Posterior cingulate gyrus (tissue), 11 donors: ENCODE measurements at places on chromosomes 7 and 10.

- no peak for DNase-seq
Observed at GRCh38 chr10:119680650-119681081, 29.5 kb downstream of the BAG3 start.

- DNase-seq = no peak
Observed at GRCh38 chr7:66306243-66306642, 101.1 kb downstream of the TPST1 start.

DNA sequence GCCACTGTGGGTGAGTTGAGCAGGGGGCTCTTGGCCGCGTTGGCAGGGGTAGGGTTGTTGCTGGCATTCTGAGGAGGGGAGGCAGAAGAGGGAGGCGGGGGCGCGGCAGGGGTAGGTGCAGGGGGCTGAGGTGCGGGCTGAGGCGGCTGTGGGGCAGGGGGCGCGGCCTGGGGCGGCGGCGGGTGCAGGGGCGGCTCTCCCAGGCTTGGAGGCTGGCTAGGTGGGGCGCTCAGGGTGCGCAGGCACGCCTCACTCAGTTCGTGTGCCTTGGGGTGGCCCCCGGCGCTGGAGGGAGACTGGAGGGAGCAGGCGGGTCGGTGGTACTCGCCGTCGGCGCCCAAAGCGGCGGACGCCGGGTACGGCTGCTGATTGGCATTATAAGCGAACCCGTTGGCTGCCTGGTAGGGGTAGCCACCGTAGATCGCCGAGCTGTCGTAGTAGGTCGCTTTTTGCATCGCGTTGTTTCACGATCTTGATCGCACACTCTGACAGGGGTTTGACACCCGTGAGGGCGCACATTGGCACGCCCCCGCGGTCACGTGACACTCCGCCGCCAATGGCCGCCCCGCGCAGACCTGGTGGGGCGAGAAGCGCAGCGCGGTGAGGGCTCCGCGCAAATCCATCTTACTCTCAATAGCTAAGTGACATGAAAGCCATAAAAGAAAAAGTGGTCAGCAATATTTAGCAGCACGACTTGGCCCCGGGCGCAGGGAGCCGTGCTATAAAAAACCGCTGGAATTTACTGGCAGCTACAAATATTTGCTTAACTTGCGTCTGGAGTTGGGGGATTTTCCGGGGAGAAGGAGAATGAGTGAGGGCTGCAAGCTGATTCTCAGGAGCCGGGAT is 7.9 kb upstream of the HOXA2 start:
- no peak for DNase-seq

DNA sequence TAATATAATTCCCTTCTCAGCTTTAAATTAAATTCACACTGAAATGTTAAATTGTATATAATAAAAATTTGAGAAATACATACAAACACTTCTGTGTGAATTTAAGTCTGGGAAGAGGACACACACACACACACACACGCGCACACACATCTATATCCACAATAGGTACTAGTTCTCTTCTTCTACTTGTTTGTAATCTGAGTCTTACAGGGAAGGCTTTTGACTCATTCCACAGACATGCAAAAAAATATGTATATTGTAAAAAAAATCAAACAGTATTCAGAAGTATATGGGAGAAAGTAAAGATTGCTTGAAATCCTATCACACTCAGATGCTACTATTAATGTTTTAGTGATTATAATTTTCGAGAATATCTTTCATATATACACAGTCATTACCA is 276.2 kb downstream of the MDFIC start:
- no peak for DNase-seq

DNA sequence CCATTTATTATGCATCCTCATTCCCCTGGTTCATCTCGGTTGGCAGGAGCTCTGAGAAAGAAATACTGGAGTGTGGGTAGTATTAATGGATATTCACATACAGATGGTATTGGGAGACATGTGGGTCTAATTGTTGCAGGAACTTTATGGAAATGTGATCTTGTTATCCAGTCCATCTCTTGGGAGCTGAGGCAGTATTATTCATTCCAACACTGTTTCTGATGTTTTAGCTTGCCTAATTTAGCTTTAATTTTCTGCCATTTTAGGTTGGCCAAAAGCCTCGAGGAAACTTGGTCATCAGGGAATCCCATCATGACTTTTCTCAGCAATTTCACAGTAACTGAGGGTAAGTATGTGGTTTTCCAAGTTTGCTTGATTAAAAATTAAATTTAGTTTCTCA is 125.7 kb downstream of the ABCA13 start:
- no peak for DNase-seq

GRCh38 chr10:17989908-17990767 is 38.4 kb downstream of the SLC39A12 start:
- no peak for DNase-seq

- no peak for DNase-seq
Observed at GRCh38 chr7:16773326-16773725, 19.8 kb downstream of the TSPAN13 start.
